ENCODE measurements at places on chromosomes 3 and 15.

DNA sequence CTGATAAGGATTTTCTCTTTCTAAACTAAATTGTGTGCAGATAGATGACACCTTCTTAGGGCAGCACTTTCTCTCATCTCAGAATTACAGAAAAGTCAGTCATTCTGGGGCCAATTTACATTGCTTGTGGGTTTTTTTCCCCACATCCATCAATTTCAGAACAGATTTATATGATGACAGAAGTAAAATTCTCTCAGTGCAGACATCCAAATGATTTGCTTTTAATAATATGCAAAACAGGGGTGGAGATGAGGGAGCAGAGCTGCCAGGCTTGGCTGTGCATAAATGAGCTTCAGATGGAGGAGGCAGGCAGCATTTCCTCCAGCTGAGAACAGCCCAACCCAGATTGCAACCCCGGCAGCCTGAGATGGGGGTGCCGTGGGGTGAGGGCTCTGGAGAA is 44.0 kb downstream of the EDEM1 start:
- DNase-seq: no peak

DNA sequence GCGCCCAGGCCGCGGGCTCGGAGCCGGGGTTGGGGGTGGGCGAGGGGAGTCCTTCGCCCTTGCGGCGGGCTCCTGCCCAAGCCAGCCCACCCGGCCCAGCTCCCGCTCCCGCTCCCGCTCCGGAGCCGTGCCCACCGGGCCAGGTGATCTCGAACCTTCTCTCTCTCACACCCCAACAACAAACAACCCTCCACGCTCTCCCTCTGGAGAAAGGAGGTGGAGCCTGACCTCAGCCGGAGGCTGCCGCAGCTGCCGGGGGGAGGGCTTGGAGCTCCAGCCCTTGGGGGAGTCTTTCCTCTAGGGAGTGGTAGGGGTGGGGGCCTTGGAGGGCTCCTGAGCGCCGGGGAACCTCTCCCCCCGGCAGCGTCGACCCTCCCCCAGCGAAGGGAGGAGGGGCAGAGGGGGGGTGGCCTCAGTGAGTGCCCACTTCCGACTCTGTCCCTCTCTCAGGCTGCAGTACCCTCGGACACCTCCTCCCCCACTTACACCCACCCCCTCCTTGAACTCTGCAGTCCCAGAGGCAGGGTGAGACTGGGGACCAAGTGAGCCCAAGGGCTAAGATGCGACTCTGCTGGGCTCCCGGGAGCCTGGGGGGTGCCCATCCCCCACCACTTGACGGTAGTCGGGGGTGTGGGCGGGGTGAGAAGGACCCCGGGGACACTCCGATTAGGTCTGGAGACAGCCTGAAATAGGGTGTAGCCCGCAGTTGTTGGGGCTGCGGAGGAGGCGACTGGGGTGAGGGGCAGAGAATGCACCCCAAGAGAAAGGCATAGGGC is 4.4 kb upstream of the BAHD1 start:
- no peak for DNase-seq

DNA sequence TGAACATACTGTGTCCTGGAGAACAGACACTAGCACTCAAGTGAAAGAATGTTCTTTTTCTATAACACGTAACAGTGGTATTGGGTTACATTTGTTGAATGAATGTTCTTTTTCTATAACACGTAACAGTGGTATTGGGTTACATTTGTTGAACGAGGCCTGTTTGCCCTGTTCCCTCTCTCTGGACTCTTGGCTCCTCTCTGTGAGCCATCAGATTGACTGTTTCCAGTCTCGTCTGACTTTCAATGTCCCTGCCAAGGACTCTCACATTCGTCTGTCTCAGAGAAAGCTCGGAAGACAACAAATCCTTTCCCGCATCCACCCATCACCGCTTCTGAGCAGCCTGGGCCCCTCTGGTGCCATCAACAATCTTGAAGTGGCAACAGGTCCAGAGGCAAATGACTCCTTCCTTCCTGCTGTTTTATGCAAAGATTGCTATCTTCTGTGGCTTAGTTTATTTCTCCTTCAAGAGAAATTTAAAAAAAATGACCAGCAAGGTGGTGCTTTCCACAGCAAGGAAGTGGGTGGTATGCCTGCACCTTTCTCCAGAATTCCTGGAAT is 8.0 kb downstream of the TMEM45A start:
- DNase-seq: no peak

GRCh38 chr15:30650012-30650929 is 24.3 kb downstream of the ARHGAP11B start:
- no peak for DNase-seq

DNA sequence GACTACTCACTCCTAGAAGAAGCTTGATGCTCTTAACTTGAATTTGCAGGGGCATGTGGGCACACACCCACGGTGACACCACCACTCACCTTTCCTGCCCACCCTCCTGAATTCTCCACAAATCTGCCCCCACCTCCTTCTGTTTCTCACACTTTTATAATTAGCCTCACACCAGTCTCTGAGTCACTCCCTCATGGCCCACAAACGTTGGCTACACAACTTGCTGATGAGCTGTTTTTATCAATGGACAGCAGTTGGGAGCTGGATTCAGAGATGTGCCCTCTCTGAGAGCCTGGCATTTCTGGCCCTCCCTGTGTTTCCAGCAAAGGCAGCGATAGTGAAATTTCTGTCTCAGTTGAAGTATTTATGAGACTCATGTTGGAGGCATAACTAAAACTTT is 1.3 kb downstream of the COLQ start:
- no peak for DNase-seq

- DNase-seq: no peak
Measured at GRCh38 chr15:70875001-70875782, 17.0 kb downstream of the THAP10 start.

DNA sequence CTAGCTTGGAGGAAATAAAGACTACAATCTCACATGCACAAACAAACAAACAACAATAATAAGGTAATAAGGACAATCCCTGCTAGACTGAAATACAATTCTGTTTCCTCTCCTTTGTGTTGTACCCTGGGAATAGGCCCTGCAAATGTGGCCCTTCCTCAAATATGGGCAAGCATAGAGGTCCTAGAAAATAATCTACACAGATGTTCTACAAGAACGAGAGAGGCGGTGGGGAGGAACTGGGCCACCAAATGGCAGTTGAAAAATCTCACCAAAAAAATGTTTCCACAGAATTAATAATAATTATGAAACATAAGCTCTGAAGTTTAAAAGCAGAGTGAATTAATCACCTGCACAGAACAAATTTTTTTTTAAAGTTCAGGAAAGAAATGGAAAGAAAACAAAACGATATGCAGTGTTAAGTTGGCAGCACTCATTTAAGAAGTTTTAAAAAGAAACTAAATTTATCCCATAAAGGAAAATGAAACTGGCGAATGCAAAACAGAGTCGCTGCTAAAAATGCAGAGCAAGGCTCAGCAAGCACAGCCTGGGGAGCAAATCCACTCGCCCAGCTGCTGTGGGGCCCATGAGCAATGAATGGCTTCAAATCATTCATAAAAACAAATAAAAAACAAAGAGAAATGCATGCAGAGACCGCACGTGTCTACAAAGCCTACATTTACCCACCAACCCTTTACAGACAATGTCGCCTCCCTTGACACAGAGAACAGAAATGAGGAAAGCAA is 475.4 kb downstream of the OCA2 start:
- no peak for DNase-seq

GRCh38 chr3:29933802-29934490 is 653.1 kb downstream of the RBMS3 start:
- no peak for DNase-seq

- DNase-seq: no peak
Measured at GRCh38 chr3:53195602-53196574, 34.9 kb downstream of the PRKCD start.

DNA sequence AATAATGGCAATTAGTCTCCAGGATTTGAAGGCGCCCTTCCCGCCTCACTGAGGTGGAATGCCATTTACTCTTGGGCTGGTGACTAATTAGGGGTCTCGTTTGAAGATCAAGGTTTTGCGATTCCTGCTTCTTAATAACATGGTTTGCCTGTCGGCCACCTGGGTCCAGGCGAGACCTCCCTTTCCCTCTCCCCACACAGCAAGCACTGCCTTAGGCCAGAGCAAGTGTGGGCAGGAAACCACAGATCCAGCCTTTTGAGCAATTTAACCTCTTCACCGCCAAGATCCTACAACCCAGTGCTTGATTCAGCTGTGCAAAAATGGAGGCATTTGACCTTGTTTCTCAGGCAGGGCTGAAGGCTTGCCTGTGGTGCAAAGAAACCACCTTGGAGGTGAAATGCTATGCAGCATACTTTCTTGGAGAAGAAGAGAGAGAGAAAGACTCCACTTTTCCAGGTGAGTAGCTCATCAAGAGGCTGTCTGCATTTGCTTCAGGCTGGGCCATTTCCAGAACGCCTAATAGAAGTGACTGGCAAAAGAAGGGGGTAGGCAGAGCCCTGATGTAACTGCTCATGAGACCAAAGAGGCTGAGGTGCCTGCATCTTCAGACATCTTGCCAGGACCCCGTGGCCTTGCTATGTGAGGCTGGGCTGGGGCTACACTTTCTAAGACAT is 34.1 kb upstream of the WNT5A start:
- DNase-seq: no peak

DNA sequence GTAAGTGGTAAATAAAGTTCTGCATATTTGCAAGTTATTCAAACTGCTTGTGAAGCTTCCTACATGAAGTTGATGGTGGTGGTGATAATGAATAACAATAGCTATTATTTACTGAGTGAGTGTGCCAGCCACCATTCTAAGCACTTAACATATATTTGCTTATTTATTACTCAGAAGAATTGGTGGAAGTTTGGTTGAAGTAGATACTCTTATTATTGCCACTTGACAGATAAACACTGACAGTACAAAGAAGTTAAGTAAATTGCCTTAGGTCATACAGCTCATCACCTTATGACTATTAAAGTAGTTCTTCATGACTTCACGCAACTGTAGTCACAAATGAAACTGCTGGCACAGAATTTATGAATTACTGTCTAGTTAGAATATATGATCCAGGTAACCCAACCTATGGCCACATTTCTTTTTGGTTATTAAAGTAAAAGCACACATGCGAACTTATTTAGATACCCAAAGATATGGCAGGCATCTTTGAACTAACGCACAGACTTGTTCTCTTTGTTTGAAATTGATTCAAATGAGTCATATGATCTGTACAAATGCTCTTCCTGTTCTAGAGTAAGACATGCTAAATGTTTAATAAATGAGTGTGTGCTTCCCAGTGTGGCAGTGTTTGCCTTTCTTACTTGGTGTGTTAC is 99.8 kb upstream of the NR2F2 start:
- no peak for DNase-seq

DNA sequence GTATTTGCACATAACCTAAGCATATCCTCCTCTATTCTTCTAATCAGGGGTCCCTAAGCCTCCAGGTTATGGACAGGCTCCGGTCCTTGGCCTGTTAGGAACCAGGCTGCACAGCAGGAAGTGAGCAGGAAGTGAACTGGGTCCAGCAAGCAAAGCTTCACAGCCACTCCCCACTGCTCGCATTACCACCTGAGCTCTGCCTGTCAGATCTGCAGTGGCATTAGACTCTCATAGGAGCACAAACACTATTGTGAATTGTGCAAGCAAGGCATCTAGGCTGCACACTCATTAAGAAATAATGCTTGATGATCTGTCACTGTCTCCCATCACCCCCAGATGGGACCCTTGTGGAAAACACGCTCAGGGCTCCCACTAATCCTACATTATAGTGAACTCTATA is 9.8 kb downstream of the MSL2 start:
- DNase-seq: no peak

All from stimulated activated CD8-positive, alpha-beta memory T cell treated with anti-CD3 and anti-CD28 coated beads, Interleukin-15, amount 100 ng/mL, for 1 hour (primary cell).